DND-41 (cell line): ENCODE measurements at places on chromosomes 6 and 20.

GRCh38 chr6:167930295-167930694 lies 67.2 kb upstream of the KIF25 start:
- H3K27ac ChIP-seq, result no peak overlapping the region
- H3K27me3 ChIP-seq, result peaks cover 2% of the 10 kb centered on the region
- DNase-seq, result no peak
- no peak overlapping the region for H3K4me3 ChIP-seq
- no peaks in the 10 kb centered on the region for H3K36me3 ChIP-seq

GRCh38 chr6:43125119-43125518 lies 46.0 kb upstream of the SRF start:
- no peak overlapping the region for H3K4me3 ChIP-seq
- H3K4me1 ChIP-seq, result no peaks in the 10 kb centered on the region
- no peak overlapping the region for H3K27ac ChIP-seq
- no peak for DNase-seq

GRCh38 chr6:125307150-125307838 lies 5.5 kb upstream of the HDDC2 start:
- H3K36me3 ChIP-seq, result no peaks in the 10 kb centered on the region
- no peak overlapping the region for H3K4me3 ChIP-seq
- no peak overlapping the region for H3K27ac ChIP-seq
- no peak for DNase-seq

DNA sequence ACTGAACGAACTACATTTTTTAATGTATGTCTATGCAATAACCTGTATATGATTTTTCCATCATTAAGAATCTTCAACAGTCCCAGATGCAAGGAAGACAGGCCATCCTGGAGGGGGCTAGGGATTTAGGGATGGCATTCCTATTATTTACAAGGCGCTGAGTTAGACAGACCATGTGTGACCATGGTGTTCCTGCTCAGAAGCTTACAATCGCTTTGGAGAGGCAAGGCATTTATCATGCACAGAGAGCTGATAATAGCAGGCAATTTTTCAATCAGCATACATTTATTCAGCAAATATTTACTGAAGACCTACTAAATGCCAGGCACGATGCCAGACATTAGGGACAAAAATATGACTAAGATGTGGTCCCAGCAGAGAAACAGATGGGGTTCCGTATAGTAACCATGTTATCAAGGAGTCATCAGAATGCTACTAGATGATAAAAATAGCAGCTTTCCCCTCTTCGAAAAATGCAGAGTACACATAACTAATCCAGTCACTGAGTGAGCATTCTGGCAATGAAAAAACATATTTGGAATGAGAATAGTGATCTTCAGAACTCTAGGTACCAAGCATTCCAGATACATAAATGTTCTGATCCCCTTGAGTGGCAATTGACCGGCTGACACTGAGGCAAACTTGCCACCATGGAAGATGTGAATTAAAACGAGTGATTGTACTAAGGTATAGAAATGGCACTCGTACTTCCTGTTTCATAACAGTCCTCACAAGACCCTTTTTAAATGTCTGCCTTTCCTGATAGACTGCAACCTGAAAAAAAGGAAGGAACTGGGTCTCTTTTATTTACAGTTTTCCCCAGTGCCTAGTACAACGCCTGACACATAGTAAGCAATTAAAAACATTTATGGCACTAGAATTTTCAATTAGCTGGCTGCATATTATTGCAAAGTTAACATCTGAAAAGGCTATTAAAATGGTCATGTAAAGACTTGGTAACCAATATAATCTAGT lies 135.7 kb downstream of the ATXN1 start:
- H3K4me3 ChIP-seq, result no peak overlapping the region
- no peak overlapping the region for H3K27ac ChIP-seq
- no peaks in the 10 kb centered on the region for H3K36me3 ChIP-seq
- H3K4me1 ChIP-seq, result no peaks in the 10 kb centered on the region
- DNase-seq, result no peak

- H3K36me3 ChIP-seq, result no peaks in the 10 kb centered on the region
- no peak overlapping the region for H3K4me3 ChIP-seq
- no peak overlapping the region for H3K27ac ChIP-seq
- no peak for DNase-seq
- no peaks in the 10 kb centered on the region for H3K4me1 ChIP-seq
- no peaks in the 10 kb centered on the region for H3K27me3 ChIP-seq
Observed at GRCh38 chr6:124868481-124868880, 93.8 kb upstream of the RNF217 start.

DNA sequence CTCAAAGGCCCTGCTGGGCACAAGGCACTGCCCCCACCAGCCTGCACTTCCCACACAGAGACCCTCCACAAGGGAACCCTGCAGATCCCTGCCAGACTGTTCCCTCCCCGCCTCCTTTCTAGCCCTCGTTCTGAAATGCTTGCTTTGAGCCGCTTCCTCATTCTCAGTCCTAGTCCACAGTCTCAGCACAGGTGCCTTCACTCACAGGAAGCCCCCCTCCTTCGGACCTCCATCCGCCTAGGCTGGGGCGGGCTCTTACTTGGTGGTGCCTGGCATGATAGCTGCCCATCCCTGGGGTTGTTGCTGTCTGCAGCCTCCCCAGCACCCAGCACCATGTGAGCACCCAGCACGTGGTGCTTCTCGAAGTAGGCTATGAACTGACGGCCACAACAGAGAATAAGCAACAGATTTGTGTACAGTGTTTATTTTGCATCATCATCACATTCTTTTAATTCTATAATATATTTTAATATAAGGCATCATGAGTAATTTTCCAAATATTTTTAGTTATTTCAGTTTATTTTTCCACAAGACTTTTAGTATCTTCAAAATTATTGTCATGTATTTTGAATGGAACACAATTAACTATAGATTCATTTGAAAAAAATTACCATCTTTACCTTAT lies 12.3 kb downstream of the CST5 start:
- no peak overlapping the region for H3K4me3 ChIP-seq
- peaks cover 29% of the 10 kb centered on the region for H3K4me1 ChIP-seq
- no peaks in the 10 kb centered on the region for H3K36me3 ChIP-seq
- no peaks in the 10 kb centered on the region for H3K27me3 ChIP-seq

- no peak overlapping the region for H3K4me3 ChIP-seq
- H3K36me3 ChIP-seq, result no peaks in the 10 kb centered on the region
- H3K4me1 ChIP-seq, result no peaks in the 10 kb centered on the region
- DNase-seq, result no peak
- H3K27me3 ChIP-seq, result no peaks in the 10 kb centered on the region
Observed at GRCh38 chr20:50278377-50278683, 87.7 kb downstream of the CEBPB start.

DNA sequence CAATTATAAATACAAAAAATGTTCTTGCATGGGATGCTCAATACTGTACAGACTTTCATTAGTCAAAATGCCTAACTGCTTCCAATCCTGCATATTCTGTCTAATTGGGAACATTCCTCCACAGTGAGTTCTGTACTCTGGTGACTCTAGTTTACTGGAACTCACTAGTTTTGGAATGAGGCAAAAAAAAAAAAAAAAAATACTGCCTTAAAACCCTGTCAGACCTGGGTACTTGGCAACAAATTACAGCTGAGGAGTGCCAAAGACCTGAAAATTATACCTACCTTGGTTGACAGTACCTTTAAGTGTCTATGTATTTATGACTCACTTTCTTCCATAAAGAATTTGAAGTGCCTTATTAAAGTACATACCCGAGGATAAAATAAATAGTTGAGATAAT lies 276.7 kb downstream of the FARS2 start:
- no peaks in the 10 kb centered on the region for H3K36me3 ChIP-seq
- no peaks in the 10 kb centered on the region for H3K27me3 ChIP-seq
- DNase-seq, result no peak

DNA sequence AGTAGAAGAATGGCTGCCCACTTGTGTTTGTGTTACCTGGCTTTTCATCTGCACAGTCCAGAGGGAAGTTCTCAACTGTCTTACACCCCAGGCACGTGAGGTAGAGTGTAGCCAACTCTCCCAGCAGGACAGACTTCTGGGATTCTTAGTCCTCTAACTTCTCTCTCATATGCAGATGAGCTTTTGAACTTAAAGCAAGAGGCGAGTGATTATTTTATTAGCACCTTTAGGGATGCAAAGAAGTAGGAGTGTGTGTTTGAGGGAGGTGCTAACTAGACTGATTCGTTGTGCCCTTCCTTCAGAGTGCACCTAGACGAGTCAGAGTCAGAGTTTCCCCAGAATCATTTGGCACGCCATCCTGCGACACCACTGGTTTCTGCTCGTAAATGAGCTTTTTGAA lies 10.8 kb downstream of the CDYL start:
- DNase-seq, result no peak
- H3K27me3 ChIP-seq, result no peaks in the 10 kb centered on the region

DNA sequence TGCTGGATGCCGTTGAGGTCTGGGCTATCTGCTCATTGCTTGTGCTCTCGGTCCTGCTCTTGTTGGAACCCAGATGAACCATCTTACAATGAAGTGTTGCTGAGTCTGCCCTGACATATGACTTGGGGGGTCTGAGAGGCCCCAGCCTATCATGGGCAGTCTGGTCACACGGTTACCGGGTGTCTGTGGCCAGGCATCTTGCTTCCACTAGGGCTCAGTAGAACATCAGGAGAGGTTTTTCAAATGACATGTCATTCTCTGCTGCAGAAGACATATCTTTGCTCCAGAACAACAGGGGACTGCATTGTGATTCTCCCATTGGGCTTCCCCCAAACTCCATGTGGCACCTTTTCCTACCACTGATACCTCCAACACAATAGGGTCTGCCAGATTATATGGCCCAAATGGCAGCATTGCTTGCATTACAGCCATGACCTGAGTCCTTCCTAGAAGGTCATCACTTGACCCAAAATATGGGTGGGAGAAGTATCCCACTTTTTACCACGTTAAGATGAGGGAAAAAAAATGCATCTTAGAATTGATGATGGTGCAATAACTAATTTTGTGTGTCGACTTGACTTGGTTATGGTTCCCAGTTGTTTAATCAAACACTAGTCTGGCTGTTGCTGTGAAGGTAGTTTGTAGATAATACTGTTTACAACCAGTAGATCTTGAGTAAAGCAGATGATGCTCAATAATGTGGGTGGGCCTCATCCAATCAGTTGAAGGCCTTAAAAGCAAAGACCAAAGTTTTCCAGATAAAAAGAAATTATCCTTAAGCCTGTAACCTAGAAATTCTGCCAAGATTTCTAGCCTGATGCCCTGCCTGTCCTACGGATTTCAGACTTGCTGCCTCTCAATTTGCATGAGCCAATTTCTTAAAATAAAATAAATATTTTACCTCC lies 241.0 kb downstream of the QKI start:
- no peaks in the 10 kb centered on the region for H3K36me3 ChIP-seq
- no peak for DNase-seq
- H3K4me1 ChIP-seq, result no peaks in the 10 kb centered on the region
- no peak overlapping the region for H3K4me3 ChIP-seq
- no peak overlapping the region for H3K27ac ChIP-seq
- no peaks in the 10 kb centered on the region for H3K27me3 ChIP-seq

GRCh38 chr6:13666194-13667105 lies 45.2 kb downstream of the RANBP9 start:
- H3K4me1 ChIP-seq, result no peaks in the 10 kb centered on the region
- H3K36me3 ChIP-seq, result peaks cover 7% of the 10 kb centered on the region
- no peaks in the 10 kb centered on the region for H3K27me3 ChIP-seq
- H3K4me3 ChIP-seq, result no peak overlapping the region

- no peak overlapping the region for H3K27ac ChIP-seq
- no peak for DNase-seq
- H3K4me1 ChIP-seq, result no peaks in the 10 kb centered on the region
- peaks cover 2% of the 10 kb centered on the region for H3K27me3 ChIP-seq
- no peaks in the 10 kb centered on the region for H3K36me3 ChIP-seq
Observed at GRCh38 chr6:32607263-32607987, 17.8 kb upstream of the HLA-DRB1 start.

GRCh38 chr6:97068211-97068610 lies 143.7 kb downstream of the KLHL32 start:
- no peaks in the 10 kb centered on the region for H3K4me1 ChIP-seq
- no peaks in the 10 kb centered on the region for H3K36me3 ChIP-seq
- no peak overlapping the region for H3K27ac ChIP-seq

- no peak for DNase-seq
- H3K27ac ChIP-seq, result no peak overlapping the region
- H3K36me3 ChIP-seq, result peaks cover 27% of the 10 kb centered on the region
- H3K27me3 ChIP-seq, result no peaks in the 10 kb centered on the region
- H3K4me1 ChIP-seq, result no peaks in the 10 kb centered on the region
Observed at GRCh38 chr20:35302421-35303335, 10.5 kb upstream of the FAM83C start.

DNA sequence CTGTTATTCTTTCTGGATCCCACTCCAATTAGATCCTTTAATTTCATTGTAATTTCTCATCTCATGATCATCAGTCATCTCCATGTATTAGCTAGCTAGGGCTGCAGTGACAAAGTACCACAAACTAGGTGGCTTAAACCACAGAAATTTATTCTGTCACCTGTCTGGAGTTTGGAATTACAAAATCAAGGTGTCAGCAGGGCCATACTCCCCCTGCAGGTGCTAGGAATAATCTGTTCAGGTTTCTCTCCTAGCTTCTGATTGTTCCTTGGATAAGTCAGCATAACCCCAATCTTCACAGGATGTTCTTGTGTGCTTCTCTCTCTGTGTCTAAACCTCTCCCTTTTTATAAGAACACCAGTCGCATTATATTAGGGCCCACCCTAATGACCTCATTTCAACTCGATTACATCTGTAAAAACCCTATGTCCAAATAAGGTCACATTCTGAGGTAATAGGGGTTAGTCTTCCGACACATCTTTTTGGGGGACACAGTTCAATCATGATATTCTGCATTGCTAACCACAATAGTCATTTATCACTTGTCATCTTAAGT lies 40.5 kb downstream of the BEND6 start:
- DNase-seq, result no peak
- H3K27me3 ChIP-seq, result peaks cover 2% of the 10 kb centered on the region
- H3K4me1 ChIP-seq, result no peaks in the 10 kb centered on the region
- no peak overlapping the region for H3K4me3 ChIP-seq

DNA sequence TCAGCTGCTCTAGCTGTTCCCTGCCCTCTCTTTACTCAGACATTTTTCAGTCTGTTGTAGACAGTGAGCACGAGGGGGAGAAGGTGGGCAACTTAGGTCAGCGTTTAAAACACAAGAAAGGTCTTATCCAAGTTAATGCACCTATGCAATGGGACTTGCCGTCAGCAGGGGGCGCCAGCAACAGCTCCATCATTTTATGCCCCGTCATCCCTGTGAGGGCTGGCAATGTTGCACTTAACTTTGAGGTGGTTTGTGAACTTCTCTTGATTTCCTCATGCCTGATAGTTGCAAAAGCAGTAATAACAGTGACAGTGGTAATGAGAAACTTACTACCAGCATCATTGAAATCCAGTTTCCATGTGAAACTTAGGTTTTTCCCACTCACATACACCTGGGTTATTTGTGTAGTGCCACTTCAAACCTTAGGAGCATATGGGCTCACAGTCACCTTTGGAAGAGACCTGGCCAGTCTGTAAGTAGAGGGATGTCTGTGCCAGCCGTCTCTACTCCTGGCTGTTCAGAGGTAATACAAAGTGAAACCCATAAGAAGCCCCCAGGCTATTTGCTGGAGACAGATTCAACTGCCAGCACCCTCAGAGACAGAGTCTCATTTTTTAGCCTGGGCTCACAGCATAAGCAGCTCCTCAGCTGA lies 44.9 kb upstream of the ID1 start:
- H3K4me1 ChIP-seq, result peaks cover 15% of the 10 kb centered on the region
- H3K27ac ChIP-seq, result peak overlapping the region; percentile 54; the same call in 1 of the 2 replicates
- peak; percentile 84 for DNase-seq
